Ovary (tissue), 10 donors: ENCODE measurements at places on chromosomes 11 and 22. TPM values are rescaled to one million over a fixed set of nuclear protein-coding genes. Genes with fewer than 3 reads are reported as not detected.

DNA sequence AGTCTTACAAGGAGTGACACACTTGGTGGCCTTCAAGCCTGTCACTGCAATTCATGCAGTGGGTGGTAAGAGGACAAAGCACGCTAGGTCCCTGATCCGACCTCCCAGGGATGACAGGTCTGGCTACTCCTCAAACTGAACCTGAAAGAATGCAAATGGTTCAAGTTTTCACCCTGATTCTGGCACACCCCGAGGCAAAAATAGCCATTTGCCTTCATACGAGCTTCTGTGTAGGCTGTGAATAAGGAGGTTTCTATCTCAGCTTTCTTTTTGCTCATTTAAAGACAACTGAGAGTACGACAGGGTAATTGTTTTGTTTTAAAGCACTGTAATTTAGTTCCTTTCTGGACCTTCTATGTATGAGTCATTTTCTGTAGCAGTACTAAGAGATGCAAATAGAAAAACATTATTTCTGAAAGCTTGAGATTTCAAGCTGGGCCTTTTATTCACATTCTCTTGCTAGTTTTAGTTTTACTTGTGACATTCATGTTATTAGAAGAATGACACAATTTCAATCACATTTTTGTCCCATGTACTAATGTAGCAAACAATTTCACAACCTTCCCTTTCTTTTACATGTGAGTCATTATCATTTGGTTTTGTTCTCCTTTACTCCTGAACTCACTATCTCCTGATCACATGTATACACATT is 56.6 kb upstream of the FDX1 start:
- H3K27ac ChIP-seq: no peak overlapping the region
- no peaks in the 10 kb centered on the region for H3K36me3 ChIP-seq
- H3K4me1 ChIP-seq: peaks cover 6% of the 10 kb centered on the region

GRCh38 chr22:50503475-50504145 is 3.9 kb downstream of the LMF2 start:
- no peak overlapping the region for H3K4me3 ChIP-seq
- no peaks in the 10 kb centered on the region for H3K36me3 ChIP-seq
- DNase-seq: no peak
- H3K27me3 ChIP-seq: no peaks in the 10 kb centered on the region

Gene OR51E2
- total RNA-seq: 0.11 TPM

Gene INS
- not detected for total RNA-seq

DNA sequence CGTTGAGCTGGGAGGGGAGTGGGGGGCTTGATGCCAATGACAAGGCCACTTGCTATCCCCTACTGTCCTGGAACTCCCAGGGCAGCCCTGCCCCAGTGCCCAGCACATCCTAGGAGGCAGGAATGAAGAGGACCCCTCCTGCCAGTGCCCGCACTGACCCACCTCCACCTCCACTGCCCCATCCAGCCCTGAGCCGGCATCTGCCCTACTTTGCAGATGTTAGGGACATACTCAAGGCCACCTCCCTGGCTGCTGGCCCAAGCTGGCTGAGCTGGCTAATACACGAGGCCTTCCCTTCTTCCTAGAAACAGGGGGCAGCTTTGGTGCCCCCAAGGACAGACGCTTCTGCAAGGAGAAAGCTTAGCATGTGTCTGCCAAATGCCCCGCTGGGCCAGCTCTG is 10.8 kb downstream of the DHCR7 start:
- no peak for DNase-seq
- peaks cover 5% of the 10 kb centered on the region for H3K4me1 ChIP-seq
- no peaks in the 10 kb centered on the region for H3K36me3 ChIP-seq
- no peak overlapping the region for H3K4me3 ChIP-seq

Gene FAT3
- total RNA-seq: 0.60 TPM

- no peak for DNase-seq
- no peak overlapping the region for H3K27ac ChIP-seq
- no peak overlapping the region for H3K4me3 ChIP-seq
- no peaks in the 10 kb centered on the region for H3K4me1 ChIP-seq
- H3K36me3 ChIP-seq: no peaks in the 10 kb centered on the region
Measured at GRCh38 chr11:125871391-125872137, 15.9 kb upstream of the HYLS1 start.

Gene FGF4
- not detected for total RNA-seq
